ENCODE measurements at places on chromosomes 6 and 20.

DNA sequence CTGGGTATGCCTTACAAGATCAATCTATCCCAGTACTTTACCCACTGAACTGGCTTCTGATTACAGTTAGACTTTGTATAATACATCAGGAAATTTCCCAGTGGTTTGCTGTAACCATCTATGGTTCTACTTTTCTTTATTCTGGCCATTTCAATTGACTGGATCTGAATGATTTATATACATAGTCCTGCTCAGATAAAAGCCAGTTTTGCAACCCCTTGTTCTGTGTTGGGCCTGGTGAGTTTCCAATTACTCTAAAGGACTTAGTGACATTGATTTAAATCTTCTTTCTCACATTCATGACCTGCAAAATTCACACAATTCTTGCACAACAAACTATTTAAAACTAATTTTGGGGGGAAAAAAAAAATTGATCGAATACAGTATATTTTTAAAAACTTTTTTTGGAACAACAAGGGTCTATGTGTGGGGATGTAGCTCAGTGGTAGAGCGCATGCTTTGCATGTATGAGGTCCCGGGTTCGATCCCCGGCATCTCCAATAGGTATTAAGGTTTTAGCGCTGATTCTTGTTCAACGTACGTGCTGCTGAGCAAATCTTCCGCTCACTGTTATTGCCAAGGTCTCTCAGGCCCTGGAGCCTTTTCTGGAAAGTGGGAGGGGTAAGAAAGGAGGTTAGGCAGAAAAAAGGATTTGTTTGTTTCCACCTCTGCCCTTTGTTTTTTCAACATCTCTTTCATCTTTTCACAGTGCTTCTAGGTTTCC, 117.5 kb downstream of the GPX5 start:
- no peak for DNase-seq

GRCh38 chr6:167756597-167756996, 70.1 kb upstream of the AFDN start:
- DNase-seq: no peak

- DNase-seq: no peak
Measured at GRCh38 chr6:108361312-108361932, 66.6 kb downstream of the AFG1L start.

DNA sequence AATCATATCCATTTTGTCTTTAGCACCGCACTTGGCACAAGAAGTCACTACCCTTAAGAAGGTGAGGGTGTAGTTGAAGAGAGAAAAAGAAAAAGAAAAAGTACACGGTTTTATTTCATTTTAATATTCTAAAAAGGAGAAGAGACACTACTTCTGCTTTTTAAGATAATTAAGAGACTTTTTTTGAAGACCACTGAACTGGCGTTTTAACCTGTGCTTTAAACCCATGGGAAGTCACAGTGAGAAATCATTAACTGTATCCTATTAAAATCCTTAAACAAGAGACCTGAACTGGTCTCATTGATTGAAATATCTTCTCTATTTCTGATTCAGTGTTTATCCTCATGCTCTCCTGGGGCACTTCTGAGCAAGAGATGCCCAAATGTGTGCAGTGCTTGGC, 243.5 kb downstream of the TMEM242 start:
- DNase-seq: no peak

GRCh38 chr6:161100072-161100471, 108.5 kb downstream of the MAP3K4 start:
- DNase-seq: no peak

DNA sequence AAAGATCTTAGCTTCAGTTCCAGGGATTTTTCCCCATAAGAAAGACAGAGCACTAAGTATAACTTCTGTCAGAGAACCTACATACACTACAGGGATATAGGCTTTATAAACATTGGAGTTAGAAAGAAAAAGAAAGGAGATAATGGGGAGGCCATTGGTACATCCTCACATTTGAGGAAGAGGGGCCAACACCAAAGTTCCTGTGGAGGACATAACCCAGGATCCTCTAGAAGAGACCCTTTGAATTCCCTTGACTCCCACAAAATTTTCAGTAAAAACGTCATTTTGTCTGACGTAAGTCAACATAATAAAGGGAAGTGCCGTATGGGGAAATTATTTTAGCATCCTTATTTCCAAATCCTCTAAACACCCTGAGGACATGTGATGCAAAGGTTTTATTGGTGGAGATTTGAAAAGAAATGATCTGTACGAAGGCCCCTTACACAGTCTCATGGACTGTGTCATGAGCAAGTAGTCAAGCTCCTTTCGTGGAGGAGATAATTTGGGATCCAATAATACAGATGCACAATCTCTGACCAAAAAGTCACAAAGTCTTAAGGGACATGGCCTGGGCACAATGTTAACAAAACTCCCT, 33.2 kb downstream of the HLA-DRA start:
- no peak for DNase-seq

DNA sequence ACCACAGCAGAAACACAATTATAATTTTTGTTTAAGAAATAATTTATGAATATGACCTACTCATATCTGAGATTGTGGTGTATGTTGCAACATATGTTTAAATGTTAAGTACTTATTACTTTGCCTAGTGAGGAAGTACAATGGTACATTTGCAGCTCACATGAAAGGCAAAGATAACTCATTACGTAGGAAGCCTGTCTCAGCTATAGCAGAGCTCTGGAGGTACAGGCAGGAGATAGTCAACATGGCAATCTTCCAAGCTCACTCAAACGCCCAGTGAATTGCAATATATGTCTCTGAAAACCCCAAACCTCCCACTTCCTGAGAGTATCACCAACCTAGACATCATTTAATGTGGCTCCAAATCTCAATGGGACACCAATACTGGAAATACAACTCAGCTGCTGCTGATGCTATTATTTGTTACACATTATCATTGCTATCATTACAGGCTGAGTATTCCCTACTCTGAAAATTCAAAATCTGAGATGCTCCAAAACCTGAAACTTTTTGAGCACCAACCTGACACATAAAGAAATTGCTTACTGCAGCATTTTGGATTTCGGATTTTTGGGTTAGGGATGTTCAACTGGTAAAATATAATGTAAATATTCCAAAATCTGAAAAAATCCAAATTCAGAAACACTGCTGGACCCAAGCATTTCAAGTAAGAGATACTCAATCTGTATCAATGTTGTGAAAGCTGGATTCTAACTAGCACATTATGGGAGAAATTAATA, 25.1 kb upstream of the GSTA4 start:
- no peak for DNase-seq

DNA sequence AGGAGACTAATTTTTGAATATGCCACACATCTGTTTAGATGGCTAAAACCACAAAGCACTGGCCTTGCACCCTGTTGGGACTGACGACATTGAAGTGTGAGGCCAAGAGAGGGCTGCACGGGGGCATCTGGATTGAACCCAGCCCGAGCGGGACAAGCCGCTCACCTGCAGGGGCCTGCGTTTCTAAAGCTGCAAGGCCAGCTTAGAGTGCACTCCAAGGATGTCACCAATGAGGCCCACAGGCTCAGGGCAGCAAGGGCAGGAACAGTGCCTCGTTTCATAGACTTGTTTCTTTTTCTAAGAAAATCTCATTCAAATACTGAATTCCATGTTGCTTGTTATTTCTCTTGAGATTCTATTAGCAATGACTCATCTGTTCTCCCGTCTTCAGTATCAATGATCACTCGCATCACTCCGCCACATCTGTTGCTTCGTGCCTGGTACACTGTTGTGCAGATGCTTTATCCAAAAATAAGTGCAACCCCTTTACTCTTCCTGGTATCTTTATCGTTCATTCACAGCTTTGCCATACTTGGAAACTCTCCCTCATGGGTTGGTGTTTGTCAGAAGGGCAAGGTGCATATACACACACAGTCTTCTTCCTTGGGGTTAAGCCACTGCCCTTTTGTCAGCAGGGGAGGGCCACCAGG, 120.1 kb downstream of the IRF4 start:
- no peak for DNase-seq

DNA sequence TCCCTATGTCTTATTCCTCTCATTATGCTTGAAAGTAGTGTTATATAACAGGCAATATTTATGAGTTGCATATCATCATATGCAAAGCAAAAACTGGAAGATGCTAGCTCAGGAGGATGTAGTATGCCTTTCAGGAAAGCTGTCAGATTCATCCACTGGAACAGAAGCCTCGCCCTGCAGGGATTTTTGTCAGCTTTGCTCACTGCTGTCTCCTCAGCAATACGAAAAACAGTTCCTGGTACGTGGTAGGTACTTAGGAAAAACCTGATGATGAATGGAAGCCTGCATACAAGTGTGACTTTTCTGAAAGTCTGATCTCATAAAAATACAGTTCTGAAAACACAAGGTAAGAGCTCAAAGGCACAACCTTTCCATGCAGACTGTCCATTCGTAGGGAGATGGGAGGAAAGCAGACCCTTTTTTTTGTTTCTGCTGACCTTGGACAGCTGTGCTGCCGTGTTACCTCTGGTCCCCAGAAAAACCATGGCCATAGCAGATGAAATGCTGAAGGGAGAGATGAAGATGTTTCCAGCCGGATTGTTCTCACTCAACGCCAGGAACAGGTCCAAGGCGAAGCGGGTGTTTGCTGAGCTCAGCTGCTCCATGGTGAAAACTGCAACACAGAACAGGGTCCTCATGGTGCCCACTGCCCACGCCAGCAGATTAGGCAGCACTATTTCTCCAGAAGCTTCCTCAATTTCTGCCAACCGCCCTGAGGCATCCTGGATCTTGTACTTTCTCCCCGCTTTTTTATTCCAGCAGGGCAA, 1.5 kb downstream of the SERPINB1 start:
- DNase-seq: no peak

GRCh38 chr20:18001131-18001921, 32.5 kb downstream of the MGME1 start:
- no peak for DNase-seq

DNA sequence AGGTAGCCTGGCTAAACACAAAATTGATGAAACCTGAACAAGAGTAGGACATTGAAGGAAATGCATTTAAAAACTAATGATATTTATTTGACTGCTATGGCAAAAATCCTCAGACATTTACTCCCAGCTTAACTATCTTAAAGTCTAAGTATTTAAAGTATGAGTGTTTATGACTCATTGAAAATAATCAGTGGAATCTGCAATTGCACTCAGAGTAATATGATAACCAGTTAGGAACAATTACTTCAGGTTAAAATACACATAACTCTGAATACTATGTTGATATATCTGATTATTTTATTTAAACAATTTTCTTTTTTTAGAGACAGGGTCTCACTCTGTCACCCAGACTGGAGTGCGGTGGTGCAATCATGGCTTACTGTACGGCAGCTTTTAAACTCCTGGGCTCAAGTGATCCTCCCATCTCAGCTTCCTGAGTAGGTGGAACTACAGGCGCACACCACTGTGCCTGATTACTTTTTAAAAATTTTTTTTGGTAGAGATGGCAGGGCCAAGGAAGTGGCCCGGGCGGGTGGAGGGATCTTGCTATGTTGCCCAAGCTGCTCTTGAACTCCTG, 43.9 kb downstream of the FILIP1 start:
- no peak for DNase-seq

- DNase-seq: no peak
Measured at GRCh38 chr6:35489995-35490791, 6.7 kb downstream of the TEAD3 start.

DNA sequence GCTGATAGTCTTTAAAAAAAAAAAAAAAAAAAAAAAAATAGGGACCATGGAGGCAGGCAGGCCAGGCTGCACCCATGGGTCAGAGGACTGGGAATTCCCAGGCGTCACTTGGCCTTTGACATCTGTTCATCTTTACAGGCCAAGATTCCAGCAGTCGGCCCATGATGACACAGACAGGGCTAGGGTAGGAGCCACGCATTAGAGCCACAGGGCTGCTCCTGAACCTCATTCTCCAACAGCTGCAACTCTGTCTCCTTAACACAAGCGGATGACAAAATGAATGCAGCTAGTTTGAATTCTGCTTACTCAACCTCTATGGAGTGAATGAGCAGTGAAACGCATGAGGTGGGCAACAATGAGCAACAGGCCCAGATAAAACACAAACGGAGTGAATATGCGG, 126.4 kb downstream of the LY86 start:
- DNase-seq: no peak

DNA sequence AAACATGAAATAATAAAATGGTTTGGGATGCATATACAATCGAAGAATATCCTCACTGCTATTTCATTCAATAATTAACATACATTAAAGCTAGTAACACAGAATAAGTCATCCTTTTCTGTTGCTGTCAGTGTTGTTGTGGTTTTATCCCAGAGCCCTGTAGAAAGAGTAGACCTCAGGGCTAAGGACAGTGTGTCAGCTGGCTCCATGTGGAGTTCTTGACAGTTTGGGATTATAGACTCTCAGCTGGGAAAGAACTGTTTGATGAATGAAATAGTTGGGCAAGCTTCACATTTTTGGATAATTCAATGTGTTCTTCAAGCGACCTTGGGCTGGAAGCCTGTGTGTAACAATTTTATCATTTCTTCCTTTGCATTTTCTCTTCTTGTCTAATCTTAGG, 10.1 kb downstream of the UTRN start:
- DNase-seq: no peak

DNA sequence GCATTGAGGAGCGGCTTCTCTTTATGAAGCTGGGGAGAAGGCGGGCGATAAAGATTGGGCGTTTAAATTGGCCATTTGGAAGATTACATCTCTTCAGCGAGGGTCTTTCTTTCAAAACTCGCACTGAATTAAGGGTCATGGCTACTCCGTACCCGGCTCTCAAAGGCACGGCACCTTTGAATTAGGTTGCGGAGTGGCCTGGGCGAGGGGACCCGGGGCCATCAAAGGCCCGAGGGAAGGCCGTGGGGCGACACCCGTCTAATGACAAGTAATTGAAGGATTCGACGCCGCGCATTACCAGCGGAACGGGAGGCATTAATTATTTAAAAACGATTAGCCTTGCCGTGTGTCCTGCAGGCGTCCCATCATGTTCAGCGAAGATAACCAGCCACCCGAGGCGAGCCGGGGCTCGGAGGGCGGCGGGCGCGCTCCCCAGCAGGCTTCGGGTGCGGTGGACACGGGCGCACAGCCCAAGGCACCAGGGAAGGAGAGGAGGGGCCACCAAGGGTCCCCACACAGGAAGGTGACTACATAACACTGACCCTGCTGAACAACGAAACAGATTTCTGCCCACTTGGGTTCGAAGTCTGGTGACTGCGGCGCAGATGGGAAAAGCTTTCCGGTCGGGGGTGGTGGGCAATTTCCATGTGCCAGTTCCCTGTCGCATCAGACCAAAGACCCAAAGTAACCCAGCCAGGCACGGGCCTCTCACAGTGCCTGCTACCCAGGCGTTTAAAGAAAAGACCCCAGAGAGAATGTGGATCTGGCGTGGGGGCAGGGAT, 7.4 kb downstream of the FOXA2 start:
- DNase-seq: no peak

DNA sequence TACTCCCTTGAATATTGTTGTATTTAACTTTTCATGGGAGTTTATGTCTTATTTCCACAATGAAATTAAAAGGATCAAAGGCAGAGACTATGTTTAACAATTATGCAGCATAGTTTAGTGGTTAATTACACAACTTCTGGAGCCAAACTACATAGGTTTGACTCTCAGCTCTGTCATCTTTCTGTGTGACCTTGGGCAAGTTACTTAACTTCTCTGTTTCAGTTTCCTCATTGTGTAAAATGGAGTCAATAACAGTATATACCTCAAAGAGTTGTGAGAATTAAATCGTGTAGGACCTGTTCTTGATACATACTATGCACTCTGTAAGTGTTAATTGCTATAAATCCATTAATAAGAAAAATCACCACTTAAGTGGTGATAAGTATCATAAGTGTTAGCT, 48.3 kb downstream of the BTBD9 start:
- DNase-seq: no peak

Data from T follicular helper cell (primary cell).